Esophagus squamous epithelium (tissue), 5 donors: ENCODE measurements at places on chromosomes 5 and 9.

GRCh38 chr9:34545497-34545896 is 22.7 kb upstream of the ENHO start:
- DNase-seq: no peak

DNA sequence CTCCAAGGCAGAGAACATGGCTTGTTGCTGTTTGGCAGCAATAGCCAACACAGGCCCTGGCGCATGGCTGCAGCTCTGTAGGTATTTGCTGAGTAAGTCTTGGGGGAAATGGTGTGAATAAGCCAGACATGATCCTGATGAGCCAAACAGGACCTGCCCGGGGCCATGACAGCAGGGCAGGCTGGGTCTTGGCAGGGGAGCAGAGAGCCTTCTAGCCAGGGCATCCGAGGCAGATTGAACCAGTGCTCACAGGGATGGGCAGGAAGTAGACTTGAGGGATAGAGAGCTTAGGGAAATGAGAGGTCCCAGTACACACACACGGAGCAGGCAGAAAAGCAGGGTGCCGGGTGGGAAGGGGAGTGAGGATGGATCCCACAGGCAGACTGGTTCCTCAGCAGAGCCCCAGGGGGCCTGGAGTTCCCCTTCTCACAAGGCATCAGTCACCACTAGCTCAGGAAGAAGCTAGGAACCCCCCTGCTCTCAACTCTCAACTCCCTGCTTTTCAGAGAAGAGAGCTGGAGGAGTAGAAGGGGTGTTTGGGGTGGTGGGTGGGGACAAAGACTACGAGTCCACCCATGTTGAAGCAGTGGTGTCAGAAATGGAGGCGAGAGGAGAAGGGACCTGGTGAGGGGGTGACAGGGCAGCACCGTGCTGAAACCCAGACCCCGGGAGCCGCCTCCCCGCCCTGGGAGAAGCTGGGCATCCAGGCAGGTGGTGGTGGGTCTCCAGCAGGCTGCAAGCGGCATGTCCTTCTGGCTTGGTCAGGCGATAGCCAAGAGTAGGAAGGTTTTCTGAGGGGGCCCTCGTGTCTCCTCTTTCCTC is 111.1 kb downstream of the RGS3 start:
- no peak for DNase-seq

GRCh38 chr5:77718934-77719610 is 57.1 kb downstream of the TBCA start:
- DNase-seq: no peak

DNA sequence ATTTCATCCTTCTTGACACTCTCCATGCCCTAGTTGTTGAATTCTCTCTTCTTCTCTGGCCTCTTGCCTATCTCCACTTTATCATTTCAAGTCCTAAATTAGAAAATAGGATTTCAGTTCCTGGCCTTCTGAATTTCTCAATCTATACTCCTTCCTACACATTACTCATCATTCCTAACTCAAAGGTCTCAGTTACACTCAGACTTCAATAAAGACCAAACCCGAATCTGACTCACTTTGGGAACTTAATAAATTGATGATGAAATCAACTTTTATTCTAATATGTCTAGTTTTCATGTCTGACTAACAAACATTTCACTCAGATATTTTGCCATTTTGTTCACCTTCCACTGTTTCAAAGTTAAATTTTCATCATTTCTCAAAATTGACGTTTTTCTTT is 113.6 kb upstream of the TSLP start:
- DNase-seq: no peak
